ENCODE measurements at places on chromosomes 6 and 20.

DNA sequence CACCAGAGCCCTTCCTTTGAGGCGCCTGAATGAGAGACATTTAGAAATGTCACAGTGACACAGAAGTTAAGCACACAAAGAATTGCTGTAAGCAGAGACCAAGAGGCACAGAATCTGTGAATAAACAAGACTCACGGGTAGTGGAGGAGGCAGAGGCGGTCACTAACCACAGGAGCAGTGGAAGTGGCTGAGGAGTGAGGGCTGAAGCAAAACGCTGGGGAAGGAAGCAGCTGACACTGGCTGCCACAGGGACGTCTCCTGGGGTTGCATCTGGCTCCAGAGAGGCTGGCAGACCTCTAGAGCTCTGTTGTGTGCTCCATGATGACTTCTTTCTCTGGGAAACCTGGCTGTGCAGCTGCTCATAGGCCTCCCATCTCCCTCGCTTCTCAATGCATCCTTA, 65.0 kb upstream of the SLC2A12 start:
- peak; percentile 50 for DNase-seq

- DNase-seq, result no peak
These were observed 55.1 kb downstream of the KIZ start for GRCh38 chr20:21181028-21181427.

DNA sequence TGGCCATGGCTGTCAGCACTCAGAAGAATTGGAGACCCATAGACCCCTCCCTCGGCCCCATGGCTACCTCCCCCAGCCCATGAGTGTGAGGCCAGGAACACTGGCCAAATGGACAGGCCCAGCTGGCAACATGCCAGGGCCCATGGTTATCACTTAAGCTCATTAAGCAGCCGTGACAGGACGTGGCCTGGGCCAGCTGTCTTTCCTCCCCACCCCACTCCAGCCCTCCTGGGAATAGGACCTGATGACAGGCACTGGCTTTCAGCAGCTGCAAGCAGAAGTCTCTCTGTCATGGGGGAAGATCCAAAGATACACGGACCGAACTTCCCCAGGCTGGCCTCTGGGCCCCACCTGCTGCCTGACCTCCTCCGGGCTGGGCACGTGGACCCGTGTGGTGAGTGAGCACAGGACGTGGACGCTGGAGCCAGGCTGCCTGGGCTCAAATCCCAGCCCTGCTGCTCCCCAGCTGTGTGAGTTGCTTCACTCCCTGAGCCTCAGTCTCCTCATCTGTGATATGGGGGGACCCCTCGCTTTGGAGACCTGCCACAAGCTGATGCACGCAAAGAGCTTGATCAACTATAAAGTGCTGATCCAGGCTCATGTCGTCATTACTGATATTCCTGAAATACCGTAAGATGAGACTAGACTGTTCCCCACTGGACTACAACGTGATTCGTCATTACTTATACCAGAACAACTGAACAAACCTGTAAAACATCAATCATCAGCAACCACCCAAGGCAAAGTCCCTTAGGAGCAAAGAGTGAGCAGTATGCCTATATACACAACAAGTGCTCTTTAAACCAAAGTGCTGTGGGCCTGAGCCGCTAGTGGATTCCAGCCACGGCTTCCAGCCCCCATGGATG, 22.0 kb upstream of the VSTM2L start:
- DNase-seq, result peak; percentile 53

GRCh38 chr6:5673019-5673790, 333.5 kb downstream of the NRN1 start:
- no peak for DNase-seq

DNA sequence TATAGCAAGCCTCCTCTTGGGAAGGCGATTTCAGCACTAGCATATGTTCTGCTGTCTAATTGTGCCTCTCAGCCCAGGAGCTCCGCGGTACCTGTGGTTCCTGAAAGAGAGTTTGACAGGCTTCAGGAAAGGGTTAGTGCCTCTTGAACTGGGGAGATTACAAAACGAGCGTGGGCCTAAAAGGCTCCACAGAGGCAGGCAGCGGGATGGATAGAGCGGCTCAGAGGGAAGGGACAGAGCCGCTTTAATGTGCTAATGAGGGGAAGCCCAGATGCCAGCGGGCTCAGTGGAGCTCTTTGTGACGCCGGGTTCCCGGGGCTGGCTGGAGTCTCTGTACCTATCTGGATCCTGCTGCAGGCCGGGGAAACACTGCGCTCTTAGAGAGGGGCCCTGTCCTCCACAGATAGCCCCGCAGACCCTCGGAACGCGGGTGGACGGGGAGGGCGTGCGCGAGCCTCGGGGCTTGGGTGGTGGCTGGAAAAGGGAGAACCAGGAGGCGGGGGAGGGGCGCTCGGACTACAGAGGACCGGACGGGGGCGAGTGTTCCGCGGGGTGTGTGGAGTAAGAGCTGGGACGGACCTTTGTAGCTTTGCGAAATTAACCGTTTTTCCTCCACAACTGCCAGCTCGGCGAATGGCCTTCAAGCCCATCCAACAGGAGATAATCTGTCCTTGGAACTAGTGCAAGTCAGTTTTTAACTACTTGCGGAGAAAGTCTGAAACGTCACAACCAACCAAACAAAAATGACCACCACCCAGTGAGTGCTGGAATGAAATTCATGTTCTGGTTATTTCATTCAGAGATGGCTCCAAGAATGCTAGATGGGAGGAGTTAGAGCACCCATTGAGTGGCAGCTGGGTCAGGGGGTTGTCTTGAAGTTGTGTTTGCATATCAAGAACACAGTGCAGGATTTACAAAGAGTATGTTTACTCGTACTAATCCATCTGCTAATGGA, 13.0 kb downstream of the SLC35F1 start:
- no peak for DNase-seq

GRCh38 chr6:1942834-1943233, 302.6 kb downstream of the GMDS start:
- DNase-seq, result no peak

DNA sequence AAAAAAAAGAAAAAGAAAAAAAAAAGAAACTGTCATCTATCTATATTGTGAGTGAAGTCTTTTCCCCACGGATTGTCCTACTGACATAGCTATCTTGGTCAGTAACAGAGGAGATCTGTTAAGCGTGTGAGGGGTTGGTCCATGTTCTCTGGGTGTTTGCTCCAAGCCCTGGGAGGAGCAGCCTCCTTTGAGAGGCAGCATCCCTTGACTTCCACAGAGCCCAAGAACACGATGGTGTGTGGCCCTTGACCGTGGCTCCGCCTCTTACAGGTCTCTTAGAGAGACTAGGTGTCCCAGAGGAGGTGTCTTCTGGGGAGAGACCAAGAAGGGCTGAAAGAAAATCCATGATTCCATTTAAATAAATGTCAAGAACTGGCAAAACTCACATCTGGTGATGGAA, 60.1 kb upstream of the GTSF1L start:
- no peak for DNase-seq

- DNase-seq, result peak; percentile 83
These were observed at the start of gene C6orf62 for GRCh38 chr6:24719125-24719971. Gene C6orf62 (minus strand): TSS chr6:24719154. CDS start chr6:24718668, 486 bp downstream.

DNA sequence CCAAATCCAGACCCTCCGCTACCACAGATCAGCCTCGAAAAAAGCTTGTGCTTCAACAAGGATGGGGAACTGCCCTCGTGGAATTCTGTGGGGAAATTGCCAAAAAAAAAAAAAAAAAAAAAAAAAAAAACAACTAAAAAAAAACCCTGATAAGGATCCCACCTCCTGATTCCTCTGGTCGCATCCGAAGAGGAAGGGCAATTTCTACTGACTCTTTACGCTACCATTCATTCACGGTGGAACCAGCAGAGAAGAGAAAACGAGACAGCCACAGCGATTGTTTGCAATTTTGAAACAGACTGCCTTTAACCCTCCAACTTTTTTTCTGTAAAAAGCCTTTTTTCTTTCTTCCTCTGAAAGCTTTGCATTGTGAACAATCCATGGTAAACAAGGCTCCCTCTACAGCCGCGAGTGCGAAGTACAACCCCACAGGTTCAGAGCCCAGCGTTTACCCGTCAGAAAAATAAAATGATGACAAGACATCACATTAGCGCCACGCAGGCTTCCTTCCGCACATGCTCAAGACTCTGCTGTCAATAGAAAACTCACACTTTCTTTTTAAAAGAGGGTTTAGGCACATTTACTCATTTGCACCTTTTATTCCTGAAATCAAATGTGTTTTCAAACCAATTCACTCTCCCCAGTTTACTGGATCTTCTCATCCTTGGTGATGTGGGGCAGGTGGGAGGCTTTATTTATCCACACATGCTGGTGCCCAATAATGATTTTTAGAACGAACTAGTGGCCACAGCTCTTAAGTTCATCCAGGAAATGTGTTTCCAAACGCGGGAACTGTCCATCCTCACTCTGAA, 100.0 kb downstream of the NOL4L start:
- peak; percentile 90 for DNase-seq

- no peak for DNase-seq
These were observed 15.7 kb upstream of the SAYSD1 start for GRCh38 chr6:39130691-39131090.

GRCh38 chr6:683742-684440, 9.0 kb downstream of the EXOC2 start:
- peak; percentile 90 for DNase-seq

- no peak for DNase-seq
These were observed 95.2 kb downstream of the JAG1 start for GRCh38 chr20:10578607-10579006.

GRCh38 chr6:142885182-142885867, 59.7 kb downstream of the HIVEP2 start:
- DNase-seq, result peak; percentile 78

DNA sequence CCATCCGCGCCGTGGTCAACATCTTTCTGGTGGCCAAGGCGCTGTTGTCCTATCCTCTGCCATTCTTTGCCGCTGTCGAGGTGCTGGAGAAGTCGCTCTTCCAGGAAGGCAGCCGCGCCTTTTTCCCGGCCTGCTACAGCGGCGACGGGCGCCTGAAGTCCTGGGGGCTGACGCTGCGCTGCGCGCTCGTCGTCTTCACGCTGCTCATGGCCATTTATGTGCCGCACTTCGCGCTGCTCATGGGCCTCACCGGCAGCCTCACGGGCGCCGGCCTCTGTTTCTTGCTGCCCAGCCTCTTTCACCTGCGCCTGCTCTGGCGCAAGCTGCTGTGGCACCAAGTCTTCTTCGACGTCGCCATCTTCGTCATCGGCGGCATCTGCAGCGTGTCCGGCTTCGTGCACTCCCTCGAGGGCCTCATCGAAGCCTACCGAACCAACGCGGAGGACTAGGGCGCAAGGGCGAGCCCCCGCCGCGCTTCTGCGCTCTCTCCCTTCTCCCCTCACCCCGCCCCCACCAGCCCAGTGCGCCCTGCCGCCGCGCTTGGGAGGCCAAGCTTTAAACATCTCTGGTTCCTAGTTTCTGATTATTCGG, 4.0 kb downstream of the SLC32A1 start:
- no peak for DNase-seq

GRCh38 chr6:84667252-84668213, 96.9 kb downstream of the TBX18 start:
- DNase-seq, result peak; percentile 86
